Camera-type eye (tissue), 1 donor: ENCODE measurements at places on chromosomes 5 and 9. TPM values are rescaled to one million over a fixed set of nuclear protein-coding genes. Genes with fewer than 3 reads are reported as not detected.

Gene SCGB3A2
- total RNA-seq: not detected

Gene PTGR1
- total RNA-seq: 44.8 TPM

Gene LCN2
- total RNA-seq: 21.4 TPM

Gene TLX3
- total RNA-seq: not detected

Gene PDE6A
- total RNA-seq: 0.88 TPM

Gene TNC
- total RNA-seq: 44.4 TPM

Gene NEURL1B
- total RNA-seq: 21.6 TPM

Gene KIF12
- 0.93 TPM for total RNA-seq

Gene SLC46A2
- total RNA-seq: not detected

Gene ORM2
- total RNA-seq: not detected

Gene SLC27A4
- total RNA-seq: 15.4 TPM

Gene TSSK1B
- 0.38 TPM for total RNA-seq

Gene FOXD4L5
- total RNA-seq: 0.22 TPM

Gene C5
- total RNA-seq: 10.0 TPM

Gene DAP
- total RNA-seq: 54.4 TPM

Gene BNIP1
- total RNA-seq: 15.6 TPM

Gene DCAF10
- total RNA-seq: 39.6 TPM

Gene SPINK7
- total RNA-seq: not detected

Gene ACTBL2
- not detected for total RNA-seq

Gene PCDH12
- total RNA-seq: 8.6 TPM

Gene PTGES
- total RNA-seq: 8.9 TPM

Gene S1PR3
- 59.5 TPM for total RNA-seq
